ENCODE measurements at places on chromosomes 3 and 15.

DNA sequence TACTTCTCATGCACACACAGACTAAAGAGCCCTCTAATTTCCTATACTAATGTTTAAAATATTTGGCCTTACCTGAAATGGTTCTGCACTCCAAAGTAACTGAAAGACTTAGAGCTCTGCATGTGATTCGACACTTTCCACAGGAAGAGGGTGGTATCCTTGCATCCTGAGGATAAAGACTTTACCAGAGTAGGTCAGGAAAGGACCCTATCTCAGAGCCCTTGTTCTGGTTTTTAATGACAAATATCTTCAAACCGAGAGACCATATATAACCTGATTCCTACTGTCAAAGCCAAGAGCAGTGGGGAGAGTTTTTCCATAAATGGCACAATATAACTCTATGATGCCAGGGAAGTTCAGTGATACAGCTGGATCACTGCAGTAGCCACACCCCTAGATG, at the start of gene GP5:
TSS of gene GP5 (minus strand) at position 101 of the 400 bp plus-strand sequence. CDS start 984 bp downstream, outside the sequence.
- DNase-seq = no peak

DNA sequence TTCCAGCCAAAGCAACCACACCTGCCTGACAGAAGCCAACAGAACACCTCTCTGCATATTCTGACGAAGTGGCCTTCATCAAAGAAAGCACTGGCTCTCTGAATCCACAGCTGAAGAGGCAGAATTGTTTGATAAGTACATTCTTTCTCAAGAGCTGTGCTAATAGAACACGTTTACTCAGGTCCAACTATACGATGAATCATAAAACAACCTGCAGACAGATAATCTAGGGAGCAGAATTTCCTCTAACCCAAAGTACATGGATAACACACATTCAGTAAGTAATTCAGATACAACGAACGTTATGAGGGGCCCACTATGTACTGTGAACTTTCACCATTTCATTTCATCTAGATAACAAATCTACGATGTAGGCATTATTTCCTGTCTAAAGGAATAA, 25.4 kb downstream of the ALDH1A2 start:
- no peak for DNase-seq

GRCh38 chr15:64343841-64344240, 12.1 kb downstream of the CSNK1G1 start:
- no peak for DNase-seq

DNA sequence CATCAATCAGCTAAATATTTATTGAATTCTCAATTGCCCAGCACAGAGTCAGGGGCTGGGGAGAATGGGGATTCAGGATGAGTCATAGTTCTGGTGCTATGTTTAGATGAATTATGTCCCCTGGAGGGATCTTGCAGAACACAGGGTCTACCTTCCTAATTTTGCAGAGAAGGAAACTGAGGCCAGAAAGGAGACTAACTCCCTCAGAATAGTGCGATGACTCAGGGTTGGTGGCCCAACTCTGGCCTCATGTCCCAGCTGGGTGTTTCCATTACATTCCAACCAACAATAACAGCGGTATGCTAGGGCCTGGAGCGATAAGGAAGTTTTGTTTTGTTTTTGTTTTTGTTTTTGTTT, 270.9 kb downstream of the TLE3 start:
- DNase-seq = no peak

DNA sequence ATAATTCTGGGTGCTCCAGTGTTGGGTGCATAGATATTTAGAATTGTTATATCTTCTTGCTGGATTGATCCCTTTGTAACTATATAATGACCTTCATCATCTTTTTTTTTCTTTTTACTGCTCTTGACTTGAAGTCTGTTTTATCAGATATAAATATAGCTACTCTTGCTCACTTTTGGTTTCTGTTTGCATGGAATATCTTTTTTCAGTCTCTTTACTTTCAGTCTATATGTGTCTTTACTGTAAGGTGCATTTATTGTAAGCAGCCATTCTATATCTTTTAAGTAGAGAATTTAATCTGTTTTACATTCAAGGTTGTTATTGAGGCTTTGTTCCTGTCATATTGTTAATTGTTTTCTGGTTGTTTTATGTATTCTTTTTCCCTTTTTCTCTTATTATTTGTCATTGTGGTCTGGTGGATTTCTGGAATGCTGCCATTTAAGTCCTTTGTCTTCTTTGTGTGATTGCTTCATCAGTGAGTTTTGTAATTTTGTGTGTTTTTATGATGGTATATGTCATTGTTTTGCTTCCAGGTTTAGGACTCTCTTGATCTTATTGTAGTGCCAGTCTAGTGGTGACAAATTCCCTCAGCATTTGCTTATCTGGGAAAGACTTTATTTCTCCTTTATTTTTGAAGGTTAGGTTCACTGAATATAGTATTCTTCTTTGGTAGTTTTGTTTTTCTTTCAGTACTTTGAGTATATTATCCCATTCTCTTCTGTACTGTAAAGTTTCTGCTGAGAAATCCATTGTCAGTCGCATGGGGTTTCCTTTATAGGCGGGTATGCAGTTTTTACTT, 8.3 kb upstream of the PRR23C start:
- no peak for DNase-seq

DNA sequence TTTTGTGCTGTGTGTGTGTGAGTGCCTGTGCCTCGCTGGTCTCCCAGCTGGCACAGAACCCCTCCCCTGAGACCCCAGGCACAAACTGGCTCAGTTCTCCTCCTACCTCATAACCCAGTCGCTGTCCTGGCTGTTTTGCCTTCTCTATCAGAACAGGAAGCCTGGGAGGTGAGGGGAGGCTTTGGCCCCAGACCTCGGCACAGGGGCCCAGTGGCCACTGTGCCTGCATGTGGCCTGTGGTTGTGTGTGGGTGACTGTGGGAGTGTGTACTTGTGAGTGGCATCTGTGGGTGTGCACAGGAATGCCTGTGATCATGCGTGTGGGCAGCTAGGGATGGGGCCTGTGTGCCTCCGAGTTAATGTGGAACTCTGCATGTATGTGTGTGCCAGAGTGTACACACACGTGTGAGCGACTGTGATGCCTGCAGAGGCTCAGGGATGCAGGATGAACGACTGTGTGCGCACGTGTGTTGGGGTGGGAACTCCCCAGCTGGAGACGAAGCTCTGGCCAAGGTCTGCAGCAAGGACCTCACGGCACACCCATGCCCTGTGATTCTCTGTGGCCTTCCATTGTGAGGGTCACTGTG, 32.3 kb downstream of the PSTPIP1 start:
- DNase-seq = no peak

GRCh38 chr3:134294302-134295280, 43.9 kb upstream of the RYK start:
- peak; percentile 73 for DNase-seq

- no peak for DNase-seq
Observed at GRCh38 chr3:55540579-55540978, 53.5 kb upstream of the WNT5A start.

DNA sequence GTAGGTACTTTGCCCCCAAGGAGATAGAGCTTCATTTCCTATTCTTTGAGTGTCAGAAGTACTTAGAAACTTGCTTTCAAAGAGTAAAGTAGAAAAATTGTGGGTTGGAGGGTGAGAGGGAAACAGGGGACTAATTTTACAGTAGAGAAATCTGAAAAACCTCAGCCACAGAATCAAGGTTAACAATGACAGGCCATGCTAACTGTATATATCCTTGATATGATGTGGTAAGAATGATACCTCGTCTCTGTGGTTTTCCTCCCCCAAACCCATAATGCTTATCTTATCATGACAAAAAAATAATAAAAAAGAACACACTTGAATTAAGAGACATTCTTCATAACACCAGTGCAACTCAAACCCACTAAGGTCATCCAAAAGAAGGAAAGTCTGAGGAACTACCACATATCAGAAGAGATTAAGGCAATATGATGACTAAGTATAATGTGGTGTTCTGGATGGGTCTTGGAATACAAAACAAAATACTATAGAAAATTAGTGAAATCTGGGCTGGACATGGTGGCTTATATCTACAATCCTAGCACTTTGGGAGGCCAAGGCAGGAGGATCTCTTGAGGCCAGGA, 360.4 kb downstream of the ULK4 start:
- no peak for DNase-seq

- DNase-seq = no peak
Observed at GRCh38 chr15:33243393-33243792, 48.9 kb upstream of the FMN1 start.

DNA sequence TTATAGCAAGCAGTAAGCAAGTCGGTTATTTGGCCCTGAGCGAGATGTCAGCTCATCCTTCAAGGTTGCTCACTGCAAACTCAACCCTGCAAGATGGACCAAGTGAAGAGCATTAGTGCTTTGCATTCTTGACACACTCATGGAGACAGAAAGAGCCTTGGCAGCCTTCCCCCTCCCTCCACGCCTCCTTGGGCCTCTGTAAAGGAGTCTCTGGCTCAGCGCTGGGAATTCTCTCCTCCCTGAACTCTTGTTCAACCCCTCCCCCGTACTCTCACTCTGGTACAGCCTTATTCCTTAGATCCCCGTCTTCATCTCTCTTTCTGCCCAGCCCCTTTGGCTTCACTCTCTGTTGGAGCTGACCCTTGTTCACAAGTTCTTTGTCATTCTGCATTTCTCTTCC, 2.2 kb upstream of the CX3CR1 start:
- DNase-seq = no peak

DNA sequence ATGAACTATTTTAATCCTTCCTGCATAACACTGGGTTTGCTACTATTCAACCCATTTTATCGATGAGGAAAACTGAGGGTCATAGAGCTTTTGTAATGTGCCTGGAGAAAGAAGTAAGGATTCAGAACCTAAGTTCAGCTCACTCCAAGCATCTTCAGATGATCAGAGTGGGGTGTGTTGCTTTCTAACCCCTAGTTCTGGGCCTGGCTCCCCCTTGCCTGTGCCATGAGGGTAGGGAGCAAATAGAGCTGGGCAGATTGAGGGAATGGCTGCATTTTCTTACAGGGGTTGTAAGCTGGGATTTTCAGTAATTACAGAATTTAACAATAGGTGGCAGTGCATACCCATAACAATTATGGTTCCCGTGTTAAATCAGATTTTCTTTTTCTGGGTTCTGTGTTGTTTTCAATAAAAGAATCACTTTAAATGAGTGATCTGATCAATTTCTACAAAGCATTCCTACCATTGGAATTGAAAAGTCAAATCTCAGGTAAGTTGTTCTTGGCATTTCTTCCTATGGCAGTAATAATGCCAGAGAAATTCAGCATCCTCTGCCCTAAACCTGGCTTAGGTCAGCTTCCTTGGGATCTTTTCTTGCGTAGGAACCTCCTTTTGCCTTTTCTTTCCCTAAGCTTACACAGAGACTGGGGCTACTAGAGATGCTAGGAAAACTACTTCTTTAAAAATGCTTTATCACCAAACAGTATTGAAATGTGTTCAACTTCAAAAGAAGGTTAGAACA, 103.8 kb upstream of the IL12A start:
- peak; percentile 58 for DNase-seq

DNA sequence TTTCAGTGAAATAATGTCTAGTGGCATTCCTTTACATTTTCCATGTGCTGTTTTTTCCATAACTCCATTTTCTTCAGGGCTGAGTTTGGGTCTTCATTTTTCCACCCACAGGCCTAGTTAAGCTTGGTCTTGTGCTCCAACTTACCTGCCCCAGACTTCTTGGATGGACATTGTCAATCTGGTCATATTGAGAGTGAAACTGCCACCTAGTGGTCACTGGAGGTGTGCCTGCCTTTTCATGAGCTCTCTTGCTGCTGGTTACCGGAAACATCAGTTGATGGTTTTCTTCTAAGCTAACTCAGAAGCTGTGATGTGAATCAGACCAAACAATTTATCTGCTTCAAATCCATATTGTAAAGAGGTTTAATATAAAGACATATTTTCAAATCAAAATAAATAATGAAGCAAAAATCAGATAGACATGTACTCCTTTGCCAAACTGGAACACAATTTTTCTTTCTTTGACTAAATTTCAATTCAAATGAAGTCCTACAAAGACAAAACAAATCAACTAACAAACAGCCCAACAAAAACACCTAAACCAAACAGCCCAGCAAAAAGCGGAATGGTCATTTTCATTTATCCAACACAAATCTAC, 135.1 kb upstream of the RASGRP1 start:
- peak; percentile 60 for DNase-seq

- DNase-seq = no peak
Observed at GRCh38 chr3:62615258-62615849, 242.0 kb upstream of the FEZF2 start.

DNA sequence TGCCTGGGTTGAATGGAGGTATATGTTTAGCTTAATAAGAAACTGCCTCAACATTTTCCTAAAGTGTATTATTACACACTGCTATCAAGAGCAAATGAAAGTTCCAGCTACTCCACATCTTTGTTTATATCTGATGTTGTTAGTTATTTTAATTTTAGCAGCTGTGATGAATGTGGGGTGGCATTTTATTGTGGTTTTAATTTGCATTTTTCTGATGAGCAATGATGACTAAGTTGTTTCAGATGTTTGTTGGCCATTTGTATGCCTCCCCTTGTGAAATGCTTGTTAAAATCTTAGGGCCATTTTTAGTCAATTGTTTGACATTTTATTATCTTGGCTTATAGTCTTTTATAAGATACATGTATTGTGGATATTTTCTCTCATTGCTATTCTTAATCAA, 260.4 kb upstream of the SLCO3A1 start:
- no peak for DNase-seq

DNA sequence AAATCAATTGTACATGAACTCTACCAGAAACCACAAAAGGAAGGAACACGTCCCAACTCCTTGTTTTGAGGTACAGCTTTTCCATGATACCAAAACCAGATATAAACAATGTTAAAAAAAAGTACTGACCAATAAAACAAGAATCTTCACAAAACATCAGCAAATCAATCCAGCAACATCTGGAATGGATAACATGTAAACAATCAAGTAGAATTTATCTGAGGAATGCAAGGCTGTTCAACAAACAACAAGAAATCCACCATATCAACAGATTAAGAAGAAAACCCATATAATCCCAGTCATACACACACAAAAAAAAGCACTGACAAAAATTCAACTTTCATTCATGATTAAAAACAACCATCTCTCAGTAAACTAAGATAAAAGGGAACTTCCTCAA, 26.7 kb downstream of the TJP1 start:
- DNase-seq = no peak

DNA sequence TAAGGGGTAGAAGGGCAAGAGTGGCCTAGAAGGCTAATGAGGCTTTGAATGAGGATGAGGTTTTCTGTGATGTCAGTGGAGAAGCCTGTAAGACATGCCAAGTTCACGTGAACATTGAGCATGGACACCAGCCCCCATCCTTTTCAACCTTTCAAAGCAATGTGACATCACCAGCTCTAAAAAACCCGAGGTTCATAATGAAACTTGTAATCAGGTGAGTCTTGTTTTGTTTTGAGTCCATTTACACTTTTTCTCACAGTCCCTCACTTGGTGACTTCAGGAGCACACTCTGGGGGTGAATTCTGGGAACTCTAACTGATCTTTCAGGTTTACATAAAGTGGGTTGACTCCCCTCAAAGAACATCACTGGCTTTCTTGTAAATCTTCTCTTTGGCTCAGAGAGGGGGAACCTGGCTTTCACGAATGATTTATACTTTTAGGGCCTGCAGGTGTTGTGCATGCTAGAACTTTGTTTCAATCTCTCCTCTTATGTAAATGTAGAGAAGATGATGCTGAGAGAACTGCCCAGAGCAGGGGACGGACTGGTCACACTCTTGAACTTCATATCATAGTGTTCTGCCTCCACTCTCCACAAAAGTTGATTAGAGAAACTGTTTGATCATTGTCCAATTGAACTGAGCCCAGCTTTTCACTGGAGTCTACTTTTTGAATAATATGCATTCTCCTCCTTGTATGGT, 224.7 kb upstream of the SATB1 start:
- DNase-seq = peak; percentile 9

All from GM10248 (cell line).